ENCODE measurements at places on chromosomes 7 and 10.

GRCh38 chr10:130399425-130399950, 263.3 kb downstream of the GLRX3 start:
- DNase-seq, result no peak

GRCh38 chr7:28613262-28613661, 200.9 kb downstream of the CREB5 start:
- no peak for DNase-seq

- no peak for DNase-seq
Observed at GRCh38 chr10:49758249-49758930, 3.7 kb downstream of the OGDHL start.

GRCh38 chr10:103794996-103795395, 60.4 kb downstream of the SH3PXD2A start:
- no peak for DNase-seq

GRCh38 chr7:132609906-132610520, 33.7 kb upstream of the PLXNA4 start:
- no peak for DNase-seq

GRCh38 chr10:43421519-43421918, 12.5 kb upstream of the HNRNPF start:
- no peak for DNase-seq

DNA sequence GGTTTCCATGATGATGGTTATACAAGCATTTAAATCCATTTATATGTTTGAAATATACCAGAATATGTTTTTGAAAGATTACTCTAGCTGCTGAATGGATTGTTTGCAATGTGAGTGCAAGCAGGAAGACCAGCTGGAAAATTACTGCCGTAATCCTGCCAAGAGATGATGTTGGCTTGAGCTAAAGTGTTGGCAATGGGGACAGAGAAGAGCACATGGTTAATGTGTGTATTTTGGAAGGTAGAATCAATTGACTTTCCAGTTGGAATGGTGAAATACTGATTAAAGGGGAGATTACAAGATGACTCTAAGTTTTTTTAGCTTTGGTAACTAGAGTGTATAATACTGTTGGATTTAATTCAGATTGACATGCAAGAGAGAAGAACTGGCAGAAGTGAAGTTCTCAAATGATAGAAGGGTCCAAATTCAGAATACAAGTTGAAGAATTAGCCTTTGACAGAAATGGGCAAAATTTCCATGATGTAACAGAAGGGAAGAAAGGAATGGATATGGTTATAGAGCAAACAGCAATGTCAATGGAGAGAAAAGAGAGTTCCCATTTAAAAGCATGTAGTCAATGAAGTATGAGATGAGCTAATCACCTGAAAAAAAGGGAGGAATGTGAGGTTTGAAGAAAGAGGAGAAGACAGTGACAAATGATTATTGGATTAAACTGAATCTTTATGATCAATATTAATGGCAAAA, 422.0 kb downstream of the CDC14C start:
- no peak for DNase-seq

DNA sequence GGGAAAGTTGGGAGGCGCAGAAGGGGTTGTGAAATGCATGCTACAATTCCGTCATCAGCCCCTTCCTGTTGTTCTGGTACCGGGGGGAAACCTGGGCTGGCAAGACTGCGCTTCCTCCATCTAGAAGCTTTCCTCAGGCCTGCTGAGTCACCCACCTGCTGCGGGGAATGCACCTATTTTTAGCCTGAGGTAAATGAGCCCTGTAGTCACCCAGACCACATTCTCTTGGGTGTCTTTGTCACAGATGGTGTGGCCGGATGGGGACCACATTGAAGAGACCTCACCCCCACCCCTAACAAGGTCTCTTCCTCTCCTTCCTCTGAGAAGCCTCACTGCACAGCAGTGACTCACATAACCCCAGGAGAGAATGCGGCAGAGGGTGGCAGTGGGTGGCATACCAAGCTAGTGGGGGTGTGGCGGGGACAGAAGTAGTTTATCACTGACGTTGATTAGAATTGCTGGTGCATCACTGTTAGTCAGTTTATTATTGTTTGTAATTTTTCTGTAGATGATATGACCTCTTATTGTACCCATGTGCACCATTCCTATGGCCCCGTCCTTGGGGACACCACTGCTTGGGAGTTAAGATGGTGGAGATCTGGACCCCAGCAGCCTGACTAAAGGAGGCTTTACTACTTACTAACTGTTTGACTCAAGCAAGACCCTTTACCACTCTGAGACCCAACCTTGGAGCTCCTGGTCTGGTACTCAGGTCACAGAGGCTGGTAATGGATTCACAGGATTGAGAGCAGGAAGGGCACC, 83.0 kb upstream of the DUSP5 start:
- peak; percentile 82 for DNase-seq

GRCh38 chr10:133357285-133358161, at the start of gene FUOM:
FUOM (minus strand) TSS chr10:133358019; CDS start chr10:133358007, 12 bp downstream.
- peak; percentile 77 for DNase-seq

DNA sequence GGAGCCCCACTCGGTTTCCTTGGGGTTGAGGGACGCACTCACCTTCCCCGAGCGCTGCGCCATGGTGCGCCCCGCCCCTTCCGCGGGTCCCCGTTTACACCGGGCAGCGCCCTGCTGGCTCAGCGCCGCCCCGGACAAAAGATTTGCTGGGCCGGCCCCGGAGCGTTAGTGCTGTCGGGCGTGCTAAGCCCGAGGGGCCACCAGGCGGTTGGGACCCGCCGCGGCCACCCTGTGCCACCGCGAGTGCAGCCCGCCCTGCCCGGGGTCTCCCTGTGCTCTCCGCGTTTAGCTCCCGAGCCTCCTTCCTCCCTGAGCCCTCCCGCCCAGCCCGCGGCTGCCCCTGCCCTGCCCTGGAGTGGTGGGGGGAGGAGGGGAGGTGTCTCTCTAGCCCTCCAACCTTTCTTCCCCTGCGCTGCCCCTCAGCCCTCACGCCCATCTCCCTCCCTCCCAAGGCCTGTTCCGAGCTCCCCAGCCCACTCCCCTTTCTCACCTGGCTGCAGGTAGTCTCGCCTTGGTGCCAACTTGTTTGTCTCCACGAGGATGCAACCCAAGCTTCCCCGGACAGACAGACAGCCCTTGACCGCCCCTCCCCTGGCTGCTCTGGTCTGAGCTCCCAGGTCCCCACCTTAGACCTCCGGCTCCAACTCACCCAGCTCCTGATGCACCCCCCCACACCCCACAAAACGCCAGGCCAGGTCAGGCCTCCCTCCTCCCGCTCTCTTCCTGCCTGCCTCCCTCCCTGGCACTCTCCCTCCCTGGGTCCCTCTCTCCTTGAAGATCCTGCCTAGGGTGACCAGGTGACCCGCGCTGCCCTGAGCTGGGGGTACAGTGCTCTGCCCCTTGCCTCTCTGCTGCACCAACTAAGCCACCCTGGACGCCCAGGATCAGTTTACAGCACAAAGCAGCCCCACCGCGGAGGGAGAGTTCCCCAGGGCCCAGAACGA, at the start of gene CRYGN:
TSS of gene CRYGN (minus strand) at position 287 of the 944 bp plus-strand sequence. CDS start at position 63, 224 bp downstream.
- no peak for DNase-seq

GRCh38 chr7:46207931-46208634, 287.0 kb upstream of the IGFBP3 start:
- no peak for DNase-seq

GRCh38 chr7:156684661-156685060, 44.1 kb downstream of the RNF32 start:
- no peak for DNase-seq

GRCh38 chr10:9885761-9886160, 1131.9 kb upstream of the CELF2 start:
- DNase-seq, result no peak

DNA sequence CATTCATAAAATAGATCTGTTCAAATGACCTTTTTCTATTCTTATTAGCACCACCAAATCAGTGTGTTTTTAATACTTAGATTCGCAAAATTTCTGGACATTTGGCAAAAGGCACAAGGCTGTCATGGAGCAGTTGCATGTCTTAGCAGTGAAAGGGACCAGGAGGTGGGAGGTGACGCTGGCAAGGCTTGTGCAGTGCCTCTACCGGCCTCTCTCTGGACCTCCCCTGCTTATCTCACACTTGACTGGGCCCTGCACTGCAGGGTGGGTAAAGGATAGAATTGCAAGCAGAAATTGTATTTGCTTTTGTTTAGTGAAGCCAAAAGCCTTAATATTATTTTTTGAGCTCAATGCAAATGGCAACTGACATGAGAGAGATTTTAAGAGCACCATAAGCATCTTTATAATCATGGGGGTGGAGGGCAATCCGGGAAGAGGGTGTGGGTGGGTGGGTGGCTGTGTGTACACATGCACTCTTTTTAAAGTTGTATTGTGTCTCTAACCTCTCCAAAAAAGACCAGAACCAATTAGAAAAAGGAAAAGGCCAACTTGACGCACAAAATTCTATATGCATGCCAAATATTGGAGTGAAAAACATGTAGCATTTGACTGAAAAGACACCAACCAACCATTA, 106.3 kb downstream of the WNT2 start:
- no peak for DNase-seq

DNA sequence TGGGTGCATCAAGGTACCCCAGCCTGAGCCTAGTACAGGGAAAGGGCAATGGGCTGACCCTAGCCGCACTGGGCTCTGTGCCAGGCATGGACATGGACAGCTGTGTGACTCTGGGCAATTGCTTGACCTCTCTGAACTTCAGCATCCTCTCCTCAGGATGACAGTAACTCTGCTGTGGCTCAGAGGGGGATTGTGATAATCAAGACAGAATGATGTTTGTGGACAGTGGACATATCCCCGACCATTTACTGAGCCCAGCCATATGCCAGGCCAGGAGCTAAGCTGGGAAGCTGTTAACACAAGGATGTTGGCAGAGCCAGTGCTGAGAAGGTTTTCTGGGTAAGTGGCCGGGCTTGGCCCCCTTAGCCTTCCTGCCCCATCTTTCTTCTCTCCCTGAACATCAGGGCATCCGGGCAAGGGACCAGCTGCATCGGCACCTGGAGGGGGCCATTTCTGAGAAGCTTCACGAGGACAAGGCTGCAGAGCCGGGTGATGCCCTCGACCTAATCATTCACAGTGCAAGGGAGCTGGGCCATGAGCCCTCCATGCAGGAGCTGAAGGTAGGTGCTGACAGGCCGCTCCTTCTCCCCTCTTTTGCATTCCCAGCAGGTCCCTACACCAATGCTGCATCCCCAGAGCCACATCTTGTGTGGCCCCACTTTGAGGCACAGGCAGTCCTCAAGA, 3.5 kb downstream of the CYP26C1 start:
- DNase-seq, result no peak

DNA sequence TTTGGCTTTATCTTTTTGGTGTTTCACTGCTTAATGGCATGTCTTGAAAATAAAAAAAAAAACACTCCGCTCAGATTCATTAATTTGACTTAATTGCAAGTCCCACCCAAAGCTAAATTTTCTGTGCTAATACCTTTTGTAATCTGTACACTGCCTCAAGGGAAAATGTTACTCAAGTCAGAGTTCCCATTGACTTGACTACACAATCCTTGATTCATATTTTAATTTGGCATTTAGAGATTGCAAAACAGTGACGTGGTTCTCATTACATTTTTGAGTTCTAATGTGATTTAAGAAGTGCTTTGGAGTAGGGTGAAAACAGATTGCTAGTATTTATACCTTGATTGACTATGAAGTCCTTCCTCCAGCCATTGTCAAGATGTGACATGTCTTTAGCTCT, 21.3 kb upstream of the LIPM start:
- DNase-seq, result no peak

DNA sequence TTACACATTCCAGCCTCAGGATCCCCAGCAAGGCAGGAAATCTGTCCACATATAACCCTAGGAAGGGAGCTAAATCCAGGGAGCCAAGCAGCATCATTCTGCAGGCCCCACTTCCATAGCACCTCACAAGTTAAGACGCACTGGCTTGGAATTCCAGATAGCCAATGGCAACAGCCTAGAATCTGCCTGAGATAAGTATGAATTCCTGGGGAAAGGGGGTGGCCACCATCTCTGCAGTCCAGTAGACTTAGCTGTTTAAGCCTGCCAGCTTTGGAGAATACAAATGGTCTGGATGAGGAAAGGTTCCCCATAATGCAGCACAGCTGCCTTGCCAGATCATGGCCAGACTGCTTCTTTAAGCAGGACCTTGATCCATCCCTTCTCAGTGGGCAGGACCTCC, 179.4 kb upstream of the PRSS1 start:
- DNase-seq, result no peak

- no peak for DNase-seq
Observed at GRCh38 chr7:29860186-29860585, 53.9 kb downstream of the WIPF3 start.

- no peak for DNase-seq
Observed at GRCh38 chr7:135210888-135211178, 493 bp downstream of the WDR91 start.

DNA sequence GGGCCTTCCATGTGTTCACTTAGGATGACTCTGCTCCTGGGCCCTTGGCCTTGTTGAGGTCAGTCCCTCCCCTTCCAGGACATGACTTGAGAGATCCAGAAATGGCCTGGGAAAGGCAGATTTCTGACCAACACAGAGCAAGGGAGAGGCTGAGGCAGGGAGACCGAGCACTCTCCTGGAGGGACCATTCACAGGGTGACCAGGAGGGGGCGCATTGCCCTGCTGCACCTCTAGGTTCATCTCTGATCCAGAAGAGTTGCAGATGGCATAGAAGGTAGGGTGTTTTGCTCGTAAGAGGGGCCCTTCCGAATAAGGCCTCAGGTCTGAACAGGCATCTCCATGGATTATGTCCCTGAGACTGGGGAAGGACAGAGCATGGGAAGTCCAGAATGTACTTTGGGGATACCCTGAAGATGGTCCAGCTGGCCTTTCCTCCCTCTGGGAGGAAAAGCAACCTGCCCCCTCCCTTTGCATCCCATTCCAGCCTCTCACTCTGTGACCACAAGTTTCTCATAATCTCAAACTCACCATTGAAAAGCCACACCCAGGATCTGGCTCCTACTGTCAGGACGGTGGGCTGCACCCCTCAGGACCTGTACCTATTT, 6.6 kb downstream of the DMBT1 start:
- no peak for DNase-seq

GRCh38 chr7:130831817-130832481, 97.9 kb upstream of the KLF14 start:
- DNase-seq, result peak; percentile 34

DNA sequence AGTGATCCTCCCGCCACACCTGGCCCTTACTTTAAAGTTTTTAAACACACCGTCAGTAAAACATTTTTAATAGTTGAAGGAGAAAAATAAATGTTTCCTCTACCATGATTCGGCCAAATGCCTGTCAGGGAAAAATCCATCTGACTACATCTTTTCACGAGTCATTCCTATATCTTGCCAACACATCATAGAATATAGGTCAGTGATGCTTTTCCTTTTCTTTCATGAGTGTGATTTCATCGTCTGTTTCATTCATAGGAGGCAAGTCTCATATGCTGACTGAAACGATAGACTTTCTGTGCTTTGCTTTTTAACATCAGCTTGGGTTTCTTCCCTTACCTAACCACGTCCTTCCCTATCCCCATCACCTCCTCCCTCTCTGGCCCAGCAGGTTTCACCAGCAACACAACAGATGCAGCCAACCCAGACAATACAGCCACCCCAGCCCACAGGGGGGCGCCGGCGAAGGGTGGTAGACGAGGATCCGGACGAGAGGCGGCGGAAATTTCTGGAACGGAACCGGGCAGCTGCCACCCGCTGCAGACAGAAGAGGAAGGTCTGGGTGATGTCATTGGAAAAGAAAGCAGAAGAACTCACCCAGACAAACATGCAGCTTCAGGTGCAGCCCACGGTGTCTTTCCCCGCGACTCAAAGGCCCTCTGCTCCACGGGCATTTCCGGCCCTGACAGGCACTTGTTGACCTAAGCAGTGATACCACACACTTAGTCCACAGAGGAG, 149.2 kb downstream of the TRIL start:
- DNase-seq, result no peak
